ENCODE measurements at places on chromosomes 6 and 20. TPM values are rescaled to one million over a fixed set of nuclear protein-coding genes. Genes with fewer than 3 reads are reported as not detected.

The PBOV1 gene
- not detected for total RNA-seq

The LZTS3 gene
- total RNA-seq = 8.6 TPM

- H3K4me3 ChIP-seq = no peak overlapping the region
Observed at GRCh38 chr6:54903884-54904283, 57.3 kb downstream of the FAM83B start.

DNA sequence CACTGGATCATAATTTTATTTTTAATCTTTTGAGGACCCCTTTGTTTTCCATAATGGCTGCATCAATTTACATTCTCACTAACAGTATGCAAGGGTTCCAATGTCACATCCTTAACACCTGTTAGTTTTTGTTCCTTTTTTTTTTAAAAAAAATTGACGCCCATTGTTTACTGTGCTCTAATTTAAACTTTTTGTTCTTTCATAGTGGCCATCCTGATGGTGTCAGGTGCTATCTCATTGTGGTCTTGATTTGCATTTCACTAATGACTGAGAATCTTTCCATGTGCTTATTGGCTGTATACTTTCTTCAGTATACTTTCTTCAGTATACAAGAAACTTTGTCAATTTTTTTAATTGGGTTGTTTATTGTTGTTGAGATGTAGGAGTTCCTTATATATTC is 347.0 kb downstream of the RNGTT start:
- H3K27me3 ChIP-seq = no peaks in the 10 kb centered on the region
- no peak overlapping the region for H3K27ac ChIP-seq
- H3K4me1 ChIP-seq = no peaks in the 10 kb centered on the region
- no peak overlapping the region for H3K4me3 ChIP-seq

- H3K4me3 ChIP-seq = no peak overlapping the region
- no peaks in the 10 kb centered on the region for H3K36me3 ChIP-seq
- H3K27me3 ChIP-seq = peaks cover 70% of the 10 kb centered on the region
- no peaks in the 10 kb centered on the region for H3K4me1 ChIP-seq
Observed at GRCh38 chr6:28474441-28475219, 31.3 kb upstream of the ZSCAN23 start.

DNA sequence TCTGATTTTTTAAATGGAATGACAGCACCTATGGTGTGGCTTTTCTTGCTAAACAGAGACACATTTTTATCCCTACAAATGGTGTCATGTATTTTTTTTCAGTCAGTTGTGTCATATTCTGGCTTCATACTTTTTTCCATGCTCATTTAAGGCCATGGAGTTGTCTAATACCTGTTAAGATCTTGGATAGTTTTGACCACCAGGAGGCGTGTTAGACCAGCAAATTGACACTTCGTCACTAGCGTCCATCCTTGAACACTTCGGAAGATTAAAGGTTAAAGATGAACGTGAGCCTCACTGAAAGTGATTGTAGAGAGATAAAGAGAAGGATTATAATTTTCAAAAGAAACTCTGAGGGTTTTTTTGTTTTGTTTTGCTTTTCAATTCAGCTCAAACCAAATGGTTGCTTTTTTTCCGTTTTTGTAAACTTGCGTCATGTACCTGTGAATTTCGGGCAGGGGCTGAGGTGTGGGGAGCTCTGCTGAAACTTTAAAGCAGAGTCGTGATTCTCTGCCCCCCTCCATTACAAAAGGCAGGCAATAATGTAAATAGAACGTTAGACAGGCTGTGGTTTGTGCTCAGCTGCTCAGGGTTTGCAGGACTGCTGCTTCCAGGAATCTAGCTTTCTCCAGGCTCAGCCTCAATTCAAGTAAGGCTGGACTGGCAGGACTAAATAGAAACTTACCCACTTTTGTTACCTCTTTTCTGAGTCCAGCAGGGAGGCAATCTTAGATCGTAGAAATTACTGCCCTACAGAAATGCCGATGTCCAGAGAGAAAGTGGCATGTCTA is 245.1 kb downstream of the FOXA2 start:
- no peaks in the 10 kb centered on the region for H3K36me3 ChIP-seq
- H3K4me3 ChIP-seq = no peak overlapping the region
- no peaks in the 10 kb centered on the region for H3K4me1 ChIP-seq
- DNase-seq = no peak
- H3K27me3 ChIP-seq = no peaks in the 10 kb centered on the region

DNA sequence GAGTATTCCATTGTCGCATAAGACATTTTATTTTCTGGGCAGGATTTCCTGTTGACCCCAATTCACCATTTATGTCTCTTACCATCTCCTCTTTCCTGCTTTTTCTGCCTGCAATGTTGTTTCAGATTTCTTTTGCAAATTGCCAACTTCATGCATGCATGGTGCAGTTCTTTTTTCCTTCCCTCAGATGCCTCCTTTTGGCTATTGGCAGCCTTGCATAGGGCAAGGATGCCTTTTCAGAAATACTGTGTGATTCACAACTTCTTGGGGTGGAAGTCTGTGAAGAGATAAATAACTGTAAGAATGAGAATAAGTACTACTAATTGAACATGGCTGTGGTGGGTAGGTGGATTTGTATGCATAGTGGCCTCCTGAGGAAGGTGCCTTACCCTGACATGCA is 116.7 kb downstream of the SOX4 start:
- H3K27me3 ChIP-seq = no peaks in the 10 kb centered on the region
- H3K36me3 ChIP-seq = no peaks in the 10 kb centered on the region
- DNase-seq = no peak

DNA sequence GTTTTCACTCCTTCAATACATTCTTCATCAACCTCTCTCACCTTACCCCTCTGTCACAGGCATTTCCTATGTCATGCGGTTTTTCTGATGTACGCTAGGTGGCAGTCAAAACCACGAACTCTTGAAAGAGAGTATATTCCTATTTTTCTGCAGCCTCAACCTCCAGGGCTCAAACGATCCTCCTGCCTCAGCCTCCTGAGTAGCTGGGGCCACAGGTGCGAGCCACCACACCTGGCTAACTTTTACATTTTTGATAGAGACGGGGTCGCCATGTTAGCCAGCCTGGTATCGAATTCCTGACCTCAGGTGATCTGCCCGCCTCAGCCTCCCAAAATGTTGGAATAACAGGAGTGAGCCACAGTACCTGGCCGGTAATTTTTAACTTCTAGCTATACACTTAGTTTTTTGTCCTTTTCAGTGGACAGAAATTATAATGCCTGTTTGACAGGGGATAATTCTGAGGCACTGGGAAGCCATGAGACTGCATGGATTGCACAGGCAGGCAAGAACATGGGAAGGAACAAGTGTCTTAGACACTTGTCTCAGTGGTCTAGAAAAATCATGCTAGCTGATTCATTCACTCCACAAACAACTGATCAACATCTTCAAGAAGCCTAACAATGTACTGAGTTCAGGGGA is 22.5 kb upstream of the HFE start:
- no peak overlapping the region for H3K4me3 ChIP-seq
- H3K27me3 ChIP-seq = no peaks in the 10 kb centered on the region
- no peaks in the 10 kb centered on the region for H3K36me3 ChIP-seq

Measured in heart left ventricle (tissue), 16 donors.